Activated CD4-positive, alpha-beta T cell treated with anti-CD3 and anti-CD28 coated beads for 1 hour (primary cell): ENCODE measurements at places on chromosomes 7 and 10.

DNA sequence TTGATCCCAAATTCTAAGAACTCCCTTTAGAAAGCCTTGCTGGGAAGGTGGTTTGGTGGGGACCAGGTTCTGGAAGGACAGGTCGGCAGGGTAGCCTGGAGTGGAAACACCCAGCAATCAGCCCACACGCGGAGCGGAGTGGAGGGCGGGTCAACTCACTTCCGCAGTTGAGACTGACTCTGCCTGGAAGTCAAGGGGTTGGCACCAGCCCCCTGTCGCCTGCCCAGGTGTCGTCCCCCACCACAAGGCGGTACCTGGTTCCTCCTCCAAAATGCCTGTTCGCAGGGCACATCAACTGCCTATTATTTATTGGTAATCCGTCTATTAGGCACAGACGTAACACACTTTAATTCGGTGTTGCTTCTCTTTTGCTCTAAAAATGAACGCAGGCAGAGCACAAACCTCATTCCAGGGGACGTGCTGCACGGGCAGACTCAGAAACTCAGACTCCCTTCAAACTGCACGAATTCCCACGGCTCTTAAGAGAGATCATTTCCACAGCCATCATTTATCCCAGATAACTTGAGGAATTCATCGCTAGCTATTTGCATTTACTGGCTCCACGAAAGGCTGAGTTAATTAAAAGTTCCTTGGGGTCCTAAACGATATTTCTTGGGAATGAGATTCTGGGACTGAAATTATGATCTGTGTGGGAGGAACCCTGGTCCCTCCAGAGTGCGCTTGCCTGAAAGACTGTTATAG is 248.2 kb upstream of the PPP2R2D start:
- DNase-seq: no peak

DNA sequence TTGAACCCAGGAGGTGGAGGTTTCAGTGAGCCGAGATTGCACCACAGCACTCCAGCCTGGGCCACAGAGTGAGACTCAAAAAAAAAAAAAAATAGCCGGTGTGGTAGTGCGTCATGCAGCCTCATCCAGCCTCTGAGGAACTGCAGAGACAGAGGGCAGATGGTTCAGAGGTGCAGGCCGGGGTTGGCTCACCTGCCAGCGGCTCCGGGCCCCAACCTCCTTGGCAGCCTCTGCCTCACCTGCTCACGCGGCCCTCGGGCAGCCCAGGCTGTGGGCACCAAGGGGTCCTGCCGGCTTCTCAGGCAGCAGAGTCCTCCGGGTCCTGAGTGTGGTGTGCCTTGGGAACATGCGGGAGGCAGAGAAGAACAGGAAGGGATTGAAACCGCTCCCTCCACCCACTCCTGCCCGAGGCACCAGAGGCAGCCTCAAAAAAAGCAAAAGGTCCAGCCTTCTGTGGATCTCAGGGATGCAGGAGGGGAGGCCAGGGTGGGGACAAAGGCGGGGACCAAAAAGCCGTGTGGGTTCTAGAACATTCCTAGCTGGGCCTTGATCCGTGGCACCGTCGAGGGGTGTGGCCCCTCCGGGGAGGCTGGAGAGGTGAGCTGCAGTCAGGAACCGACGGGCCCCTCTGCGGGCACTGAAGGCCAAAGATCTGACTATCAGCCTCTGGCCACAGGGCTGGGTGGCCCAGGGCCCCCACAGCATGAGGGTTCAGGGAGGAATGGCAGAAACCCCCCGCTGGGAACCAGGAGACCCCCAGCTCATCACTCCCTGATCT is 55.4 kb upstream of the DNAJB6 start:
- DNase-seq: no peak

DNA sequence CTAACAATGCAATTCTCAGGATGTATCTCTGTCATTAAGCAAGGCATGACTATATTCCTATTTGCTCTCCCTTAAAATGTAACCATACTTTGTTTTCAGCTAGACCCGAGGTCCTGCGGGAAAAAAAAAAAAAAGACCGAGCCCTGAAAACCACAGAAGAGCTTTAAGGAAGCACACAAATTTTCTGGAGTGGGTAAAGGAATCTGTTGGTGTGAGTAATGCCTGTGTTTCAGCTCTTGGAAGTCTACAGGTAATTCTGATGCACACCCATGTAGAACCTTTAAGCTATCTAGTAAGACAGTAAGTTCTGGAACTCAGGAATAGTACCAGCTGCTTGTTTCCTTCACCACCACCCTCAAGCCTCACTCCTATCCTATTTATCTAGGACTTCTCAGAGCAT is 351.1 kb downstream of the PARD3 start:
- DNase-seq: no peak

- DNase-seq: no peak
Observed at GRCh38 chr7:92563345-92563744, 26.8 kb downstream of the FAM133B start.

DNA sequence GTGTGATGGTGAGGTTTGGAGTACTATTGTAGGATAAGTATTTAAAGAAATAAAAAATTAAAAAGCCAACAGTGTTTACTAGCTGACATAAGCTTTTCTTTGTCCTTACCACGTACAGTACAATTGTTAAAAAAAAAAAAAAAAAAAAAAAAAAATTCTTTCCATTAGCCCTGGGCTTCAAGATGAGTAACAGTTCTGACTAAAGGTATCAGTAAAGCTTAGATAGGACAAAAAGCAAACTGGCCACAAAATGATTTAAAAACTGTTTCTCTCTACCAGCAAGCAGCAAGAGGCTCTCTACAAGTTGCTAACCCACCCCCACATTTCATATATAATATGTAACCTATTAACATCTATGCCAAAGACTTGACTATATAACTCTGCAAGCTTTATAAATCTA is 17.5 kb downstream of the HYCC1 start:
- no peak for DNase-seq

- no peak for DNase-seq
Observed at GRCh38 chr10:13705526-13706174, 118.9 kb downstream of the PRPF18 start.

DNA sequence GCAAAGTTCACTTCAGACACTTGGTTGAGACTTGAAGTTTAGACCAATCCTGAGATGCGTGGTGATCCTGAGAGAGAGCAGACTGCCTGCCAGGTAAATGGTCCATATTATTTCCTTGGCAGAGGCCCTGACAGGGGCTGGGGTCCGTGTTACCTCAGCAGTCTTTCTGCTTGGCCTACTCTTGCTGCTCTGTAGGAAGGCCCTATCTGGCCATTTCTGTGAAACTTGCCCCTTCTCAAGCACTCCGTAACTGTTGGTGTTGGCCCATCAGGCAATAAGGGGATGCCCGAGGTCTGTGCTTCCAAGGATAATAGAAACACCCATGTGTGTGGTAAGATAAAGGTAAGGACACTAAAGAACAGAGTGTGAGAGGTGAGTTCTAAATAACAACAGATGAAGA is 20.0 kb downstream of the LOXL4 start:
- no peak for DNase-seq

GRCh38 chr7:122532406-122533269 is 166.3 kb downstream of the RNF133 start:
- DNase-seq: no peak

DNA sequence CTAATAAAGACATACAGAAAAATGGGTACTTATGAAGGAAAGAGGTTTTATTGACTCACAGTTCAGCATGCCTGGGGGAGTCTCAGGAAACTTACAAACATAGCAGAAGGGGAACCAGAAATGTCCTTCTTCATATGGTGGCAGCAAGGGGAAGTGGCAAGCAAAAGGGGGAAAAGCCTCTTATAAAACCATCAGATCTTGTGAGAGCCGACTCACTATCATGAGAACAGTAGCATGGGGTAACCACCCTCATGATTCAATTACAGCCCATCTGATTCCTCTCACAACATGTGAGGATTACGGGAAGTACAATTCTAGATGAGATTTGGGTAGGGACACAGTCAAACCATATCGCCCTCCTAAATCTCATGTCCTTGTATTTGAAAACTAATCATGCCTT is 1305.4 kb upstream of the SORCS1 start:
- DNase-seq: no peak

GRCh38 chr7:81161451-81162075 is 242.7 kb upstream of the SEMA3C start:
- no peak for DNase-seq

- no peak for DNase-seq
Observed at GRCh38 chr10:127980898-127981297, 74.0 kb downstream of the PTPRE start.

DNA sequence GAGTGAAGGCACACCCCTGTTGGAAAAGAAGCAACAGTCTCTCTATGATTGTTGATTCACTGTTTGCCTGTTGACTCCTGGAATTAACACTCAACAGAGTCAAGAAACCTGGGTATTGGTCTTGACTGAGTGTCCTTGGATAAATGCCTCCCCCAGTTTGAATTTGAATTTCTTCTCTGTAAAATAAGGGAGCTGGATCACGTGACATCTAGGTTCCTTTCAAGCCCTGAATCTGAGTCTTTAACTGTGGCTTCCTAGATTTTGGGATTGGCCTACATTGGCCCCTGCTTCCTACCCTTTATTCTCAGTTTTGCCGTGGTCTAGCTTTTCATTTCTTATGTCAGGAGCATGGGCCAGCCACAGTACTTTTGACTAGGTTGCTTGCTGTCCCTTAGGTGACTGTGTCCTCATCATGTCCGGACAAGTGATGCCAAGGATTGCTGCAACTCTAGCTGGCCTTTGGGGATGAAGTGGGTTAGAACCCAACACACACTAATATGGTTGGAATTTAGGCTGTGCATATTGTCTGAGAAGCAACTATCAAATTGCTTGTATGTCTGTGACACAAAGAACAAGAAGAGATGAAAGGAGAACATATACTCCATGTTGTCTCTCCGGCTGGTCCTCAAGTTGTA is 35.4 kb downstream of the CALD1 start:
- DNase-seq: no peak

DNA sequence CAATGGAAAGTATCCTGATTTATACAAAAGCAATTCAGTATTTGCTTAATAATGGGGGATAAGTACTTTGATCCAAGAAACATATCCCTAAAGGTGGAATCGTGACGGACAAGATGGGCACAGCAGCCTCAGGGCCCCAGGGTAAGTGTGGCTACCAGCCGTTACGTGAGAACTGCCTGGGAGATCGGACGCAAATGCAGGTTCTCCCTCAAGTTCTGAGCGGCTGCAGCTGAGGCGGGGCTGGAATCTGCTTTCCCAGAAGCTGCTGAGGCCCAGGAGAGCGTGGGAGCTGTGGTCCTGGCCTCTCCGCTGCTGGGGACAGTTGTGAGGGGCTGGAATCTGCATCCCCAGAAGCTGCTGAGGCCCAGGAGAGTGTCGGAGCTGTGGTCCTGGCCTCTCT is 13.5 kb downstream of the FOXL3 start:
- DNase-seq: no peak

GRCh38 chr10:17031637-17032635 is 97.7 kb downstream of the CUBN start:
- no peak for DNase-seq

DNA sequence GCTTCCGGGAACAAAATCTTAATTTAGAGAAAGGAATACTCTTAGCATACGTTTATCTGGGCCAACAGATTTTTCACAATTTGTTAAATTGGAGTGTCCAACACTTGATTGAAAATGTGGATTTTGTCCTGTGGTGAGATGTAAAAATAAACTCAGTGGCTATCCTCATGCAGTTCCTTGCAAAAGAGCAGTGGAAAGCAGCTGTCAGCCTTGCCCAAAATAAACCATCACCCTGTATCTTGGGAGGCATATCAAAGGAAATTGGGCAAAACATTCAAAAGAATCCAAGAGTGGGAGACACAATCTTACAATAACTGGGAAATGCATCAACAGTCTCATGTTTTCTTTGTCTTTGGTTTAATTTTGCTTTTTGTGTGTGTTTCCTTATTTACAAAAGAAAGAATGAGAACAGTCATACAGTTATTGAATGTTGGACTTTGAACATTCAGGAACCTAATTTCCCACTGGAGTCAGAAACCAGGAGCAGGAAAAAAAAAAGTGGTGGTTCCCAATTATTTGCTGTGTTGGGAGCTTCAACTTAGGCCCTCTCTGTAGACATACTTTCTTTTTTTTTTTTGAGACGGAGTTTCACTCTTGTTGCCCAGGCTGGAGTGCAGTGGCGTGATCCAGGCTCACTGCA is 44.4 kb upstream of the DGKI start:
- no peak for DNase-seq

DNA sequence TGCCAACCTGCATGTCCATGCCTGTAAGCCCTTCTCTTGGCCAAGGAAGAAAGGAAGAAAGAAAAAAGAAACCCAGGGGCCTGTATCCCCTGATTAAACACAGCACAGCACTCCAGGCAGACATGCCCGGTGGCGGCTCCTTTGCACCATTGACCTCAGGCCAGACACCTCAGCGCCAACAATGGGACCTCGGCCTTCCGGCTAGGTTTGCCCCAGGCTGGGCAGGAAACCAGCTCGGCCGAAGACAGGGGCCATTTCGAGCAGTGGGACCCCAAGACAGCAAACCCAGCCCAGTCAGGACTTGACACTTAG is 2.8 kb downstream of the HOXA10 start:
- DNase-seq: no peak

DNA sequence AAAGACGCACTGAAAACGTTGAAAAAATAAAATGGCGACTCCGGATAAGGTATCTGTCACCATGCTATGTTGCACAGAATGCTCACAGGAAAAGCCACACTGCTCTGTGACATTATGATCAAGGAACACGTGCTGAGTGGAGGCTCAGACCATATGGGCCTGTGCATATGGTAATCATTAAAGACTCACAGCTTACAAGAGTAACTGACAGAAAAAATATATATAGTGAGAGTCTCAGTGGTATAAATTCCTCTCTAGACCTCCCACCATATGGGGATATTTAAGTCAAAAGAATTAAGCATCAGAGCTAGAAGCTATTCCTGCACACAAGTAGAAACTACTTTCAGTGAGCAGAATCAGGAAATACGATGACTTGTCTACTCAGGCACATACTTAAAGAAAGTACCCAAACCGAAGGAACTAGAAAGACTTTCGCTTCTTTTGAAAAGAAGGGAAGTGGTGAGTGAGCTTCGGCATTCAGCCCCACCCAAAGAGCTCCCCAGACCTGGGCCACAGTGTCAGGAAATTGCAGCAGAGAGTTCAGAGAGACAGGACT is 65.1 kb upstream of the MPP7 start:
- DNase-seq: peak; percentile 32

DNA sequence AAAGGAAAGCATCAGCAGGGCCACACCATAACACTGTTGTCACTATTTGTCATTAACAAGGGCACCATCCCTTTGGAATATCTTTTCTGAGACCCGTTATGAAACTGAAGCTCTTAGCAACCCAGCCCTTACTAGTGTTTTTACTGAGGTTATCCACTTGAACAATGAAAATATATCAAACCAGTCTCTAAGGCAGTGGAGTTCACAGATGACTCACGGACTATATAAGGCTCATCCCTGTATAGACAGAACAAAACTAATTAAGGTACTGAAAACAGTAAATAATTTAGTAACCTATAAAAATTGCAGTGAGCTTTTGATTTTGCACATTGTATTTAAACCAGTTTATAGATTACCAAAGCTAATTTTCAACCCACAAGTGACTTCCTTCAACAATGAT is 196.0 kb downstream of the ELAPOR2 start:
- DNase-seq: no peak

- no peak for DNase-seq
Observed at GRCh38 chr7:131529179-131529578, 27.2 kb downstream of the PODXL start.
